ENCODE measurements at places on chromosomes 1 and 21.

- DNase-seq = no peak
These were observed 6.3 kb downstream of the ASPM start for GRCh38 chr1:197140121-197140520.

DNA sequence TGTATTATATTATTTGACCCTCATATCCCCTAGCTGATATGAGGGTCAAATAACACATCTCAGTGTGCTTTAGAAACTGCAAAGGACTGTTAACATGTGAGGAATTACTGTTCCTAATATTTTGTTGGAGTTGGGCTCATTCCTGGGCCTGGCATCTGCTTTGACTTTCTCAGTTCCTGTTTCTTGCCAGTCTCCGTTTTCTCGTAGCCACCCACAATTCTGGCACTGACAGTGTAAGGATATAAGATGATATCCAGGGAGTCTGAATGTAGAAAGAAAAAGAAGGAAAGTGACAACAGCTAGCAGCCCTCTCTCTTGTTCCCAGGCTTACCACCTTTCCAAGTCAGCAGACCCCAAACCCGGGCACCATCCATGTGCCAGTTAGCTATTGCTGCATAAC, 54.4 kb upstream of the SCMH1 start:
- DNase-seq = no peak

DNA sequence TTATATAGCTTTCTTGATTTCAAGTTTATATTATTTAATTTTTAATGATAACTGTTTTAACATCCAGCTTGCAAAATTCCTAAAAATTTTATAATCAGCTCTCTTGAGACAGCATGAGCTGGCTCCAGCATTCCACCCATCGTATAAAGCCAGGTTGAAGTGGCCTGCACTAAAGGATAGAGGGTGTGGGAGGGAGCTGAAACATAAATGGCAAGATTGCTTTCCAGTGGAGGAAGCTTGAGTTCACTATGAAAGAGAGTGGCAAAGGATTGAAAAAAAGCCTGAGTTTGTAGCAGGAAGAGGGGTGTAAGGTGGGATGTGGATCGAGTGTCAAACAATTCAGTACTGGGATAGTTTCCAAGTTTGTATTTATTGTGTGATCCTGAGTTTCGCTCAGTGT, 48.5 kb upstream of the ZNF644 start:
- DNase-seq = no peak

DNA sequence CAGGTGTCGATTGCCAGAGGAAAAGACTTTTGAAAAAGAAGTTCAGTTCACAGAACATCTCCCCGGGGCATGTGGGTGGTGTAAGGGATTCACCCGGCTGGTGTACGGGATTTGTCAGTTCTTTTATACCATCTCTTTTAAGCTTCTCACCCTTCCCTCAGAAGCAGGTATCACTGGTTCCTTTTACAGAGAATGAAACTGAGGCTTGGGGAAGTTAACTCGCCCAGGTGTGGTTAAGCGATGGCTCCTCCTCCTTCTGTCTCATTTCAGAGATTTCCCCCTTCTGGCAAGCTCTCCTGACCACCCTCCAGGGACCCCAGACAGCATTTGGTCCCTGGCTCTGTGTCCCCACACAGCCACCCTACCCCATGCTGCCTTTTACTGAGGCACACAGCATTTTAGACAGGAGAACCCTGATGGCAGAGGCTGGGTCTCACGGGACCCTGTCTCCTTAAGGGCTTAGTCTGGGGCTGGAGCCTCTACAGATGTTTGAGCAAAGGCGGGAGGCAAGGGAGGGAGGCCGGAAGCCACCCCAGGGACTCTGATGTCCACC, 2.8 kb upstream of the ECE1 start:
- no peak for DNase-seq

GRCh38 chr21:34647555-34647954, 21.2 kb upstream of the CLIC6 start:
- DNase-seq = no peak

GRCh38 chr1:199855580-199855979, 171.9 kb upstream of the NR5A2 start:
- no peak for DNase-seq

- DNase-seq = no peak
These were observed 8.4 kb downstream of the SLC35E2B start for GRCh38 chr1:1684031-1684681.

All from omental fat pad (tissue), 4 donors.